ENCODE measurements at places on chromosomes 2 and 18.
A peak's percentile ranks its signal among the peaks of the same experiment; 100 is the strongest.

- DNase-seq, result no peak
Measured at GRCh38 chr2:181857483-181857882, 34.0 kb upstream of the ITPRID2 start.

DNA sequence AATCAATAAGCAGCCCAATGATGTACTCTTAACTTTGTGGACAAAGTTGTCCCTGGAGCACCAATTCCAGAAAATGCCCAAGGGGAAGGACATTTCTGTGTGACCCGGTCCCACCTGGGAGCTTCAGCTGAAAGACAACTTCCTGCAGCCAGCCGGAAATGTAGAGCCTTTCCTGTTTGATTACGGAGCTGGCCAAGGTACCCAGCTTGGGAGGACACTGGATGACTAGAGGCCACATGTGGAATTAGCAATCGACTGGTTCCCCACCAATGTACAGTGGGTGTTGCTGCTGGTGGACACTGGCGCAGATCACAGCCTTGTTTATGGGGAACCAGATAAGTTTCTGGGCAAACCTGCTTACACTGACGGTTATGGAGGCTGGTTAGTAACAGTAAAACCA, 53.0 kb upstream of the ZC3H15 start:
- no peak for DNase-seq

- DNase-seq, result no peak
Measured at GRCh38 chr2:205688417-205689200, 6.3 kb downstream of the NRP2 start.

DNA sequence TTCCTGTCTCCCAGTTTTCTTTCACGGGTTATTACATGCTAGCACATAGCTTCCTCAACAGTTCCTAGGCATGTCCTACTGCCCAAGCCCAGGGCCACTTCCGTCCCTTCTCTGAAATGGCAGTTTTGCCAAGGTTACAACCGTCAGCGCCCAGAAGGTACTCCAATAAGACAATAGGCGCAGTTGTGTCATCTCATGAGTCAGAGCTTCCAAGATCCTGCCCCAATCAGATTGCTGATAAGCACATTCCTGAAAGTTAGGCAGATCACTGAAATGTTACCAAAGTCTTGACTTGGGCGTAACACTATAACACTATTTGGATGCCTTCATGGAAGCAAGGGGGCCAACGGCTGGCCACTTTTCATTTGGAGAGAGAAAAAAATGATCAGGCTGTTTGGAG, 34.2 kb downstream of the GKN2 start:
- DNase-seq, result no peak

GRCh38 chr2:42999391-42999841, 207.0 kb upstream of the HAAO start:
- peak; percentile 67 for DNase-seq

- no peak for DNase-seq
Measured at GRCh38 chr18:56799756-56800155, 148.6 kb downstream of the WDR7 start.

DNA sequence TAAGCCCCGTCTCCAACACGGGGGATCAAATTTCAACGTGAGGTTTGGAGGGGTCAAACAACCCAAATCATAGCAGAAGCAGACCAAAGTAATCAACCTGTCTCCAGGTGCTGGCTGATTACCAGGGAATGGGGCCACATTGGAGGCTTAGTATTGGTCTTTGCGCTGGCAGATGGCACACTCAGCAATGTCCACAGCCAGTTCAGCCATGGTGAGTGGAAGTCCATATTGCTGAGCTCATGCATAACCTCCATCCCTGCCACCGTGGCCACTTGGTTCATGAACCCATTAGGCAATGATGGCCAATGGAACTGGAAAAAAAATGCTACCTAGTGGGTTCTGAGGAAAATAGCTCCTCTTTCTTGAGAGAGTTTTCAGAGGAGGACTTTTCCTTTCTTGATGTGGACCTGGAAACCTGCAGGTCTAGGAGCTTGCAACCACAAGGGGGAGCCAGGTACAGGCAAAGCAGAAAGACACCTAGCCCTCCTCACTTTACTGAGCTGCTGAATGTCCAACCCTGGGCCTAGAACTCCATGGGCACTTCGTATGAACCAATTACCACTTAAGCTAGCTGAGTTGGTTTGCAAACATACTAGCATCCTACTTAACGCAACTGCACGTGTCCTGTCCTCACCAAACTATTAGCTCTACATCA, 128.0 kb upstream of the GYPC start:
- no peak for DNase-seq

- no peak for DNase-seq
Measured at GRCh38 chr2:230809677-230810251, 55.0 kb upstream of the ITM2C start.

DNA sequence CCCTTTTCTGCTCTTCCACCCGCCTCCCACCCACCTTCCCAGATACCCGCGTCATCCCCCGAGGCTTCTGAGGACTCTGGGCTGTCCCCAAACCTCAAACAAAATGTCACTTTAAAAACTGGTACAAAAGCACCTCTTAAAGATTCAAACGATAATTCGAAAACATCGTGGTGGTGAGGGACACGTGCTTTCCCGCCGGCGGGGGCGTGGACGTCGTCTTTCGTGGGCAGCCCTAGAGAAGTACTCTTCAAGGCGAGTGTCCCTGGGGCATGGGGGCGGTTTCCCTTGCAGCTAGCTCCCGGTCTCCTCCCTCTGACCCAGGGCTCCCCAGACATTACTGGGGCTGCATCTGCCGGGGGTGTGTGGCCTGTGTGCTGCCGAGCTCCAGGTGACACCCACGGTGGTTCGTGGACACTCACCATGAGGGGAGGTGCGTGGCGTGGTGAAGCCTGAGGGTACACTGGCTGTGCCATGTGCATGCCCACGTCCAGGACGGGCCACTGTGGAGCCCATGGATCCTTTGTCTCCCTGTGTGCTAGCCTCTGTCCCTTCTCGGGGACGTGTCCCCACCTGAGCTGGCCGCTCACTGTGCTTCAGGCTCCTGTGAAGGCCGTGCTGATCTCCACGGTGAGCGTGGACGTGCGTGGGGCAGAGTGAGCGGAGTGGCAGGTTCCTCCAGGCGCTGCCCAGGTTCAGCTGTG, 117.8 kb downstream of the NFATC1 start:
- no peak for DNase-seq

DNA sequence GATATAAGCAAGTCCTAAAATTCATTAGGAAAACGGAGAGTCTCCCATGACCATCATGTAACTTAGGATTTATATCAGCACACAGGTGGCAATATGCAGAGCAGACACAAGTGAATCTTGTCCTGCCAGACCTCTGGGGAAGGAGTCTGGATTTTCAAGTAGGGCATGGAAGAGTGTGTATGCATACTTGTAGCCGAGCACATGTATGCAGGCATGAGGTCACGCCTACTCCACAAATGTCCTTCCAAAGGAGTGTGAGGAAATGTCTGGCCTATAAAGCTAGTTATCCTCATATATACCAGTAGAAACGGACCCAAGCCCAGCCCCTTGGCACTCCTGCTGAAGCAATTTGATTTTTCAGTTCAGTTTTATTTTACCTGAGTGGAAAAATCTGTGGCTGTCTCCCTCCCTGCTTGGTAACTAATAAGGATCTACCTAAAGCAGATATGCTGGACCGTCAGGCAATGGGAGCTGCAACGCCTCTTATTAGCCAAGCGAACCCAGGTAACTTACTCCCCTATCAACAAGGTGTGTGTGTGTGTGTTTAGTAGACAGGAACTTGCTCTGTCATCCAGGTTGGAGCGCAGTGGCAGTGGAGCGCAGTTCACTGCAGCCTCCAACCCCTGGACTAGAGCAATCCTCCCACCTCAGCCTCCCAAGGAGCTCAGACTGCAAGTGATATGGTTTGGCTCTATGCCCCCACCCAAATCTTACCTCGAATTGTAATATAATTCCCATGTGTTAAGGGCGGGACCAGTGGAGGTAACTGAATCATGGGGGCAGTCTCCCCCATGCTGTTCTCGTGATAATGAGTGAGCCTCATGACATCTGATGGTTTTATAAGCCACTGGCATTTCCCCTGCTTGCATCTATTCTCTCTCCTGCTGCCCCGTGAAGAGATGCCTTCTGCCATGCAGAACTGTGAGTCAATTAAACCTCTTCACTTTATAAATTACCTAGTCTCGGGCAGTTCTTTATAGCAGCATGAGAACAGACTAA, 2.8 kb downstream of the STAT1 start:
- no peak for DNase-seq

DNA sequence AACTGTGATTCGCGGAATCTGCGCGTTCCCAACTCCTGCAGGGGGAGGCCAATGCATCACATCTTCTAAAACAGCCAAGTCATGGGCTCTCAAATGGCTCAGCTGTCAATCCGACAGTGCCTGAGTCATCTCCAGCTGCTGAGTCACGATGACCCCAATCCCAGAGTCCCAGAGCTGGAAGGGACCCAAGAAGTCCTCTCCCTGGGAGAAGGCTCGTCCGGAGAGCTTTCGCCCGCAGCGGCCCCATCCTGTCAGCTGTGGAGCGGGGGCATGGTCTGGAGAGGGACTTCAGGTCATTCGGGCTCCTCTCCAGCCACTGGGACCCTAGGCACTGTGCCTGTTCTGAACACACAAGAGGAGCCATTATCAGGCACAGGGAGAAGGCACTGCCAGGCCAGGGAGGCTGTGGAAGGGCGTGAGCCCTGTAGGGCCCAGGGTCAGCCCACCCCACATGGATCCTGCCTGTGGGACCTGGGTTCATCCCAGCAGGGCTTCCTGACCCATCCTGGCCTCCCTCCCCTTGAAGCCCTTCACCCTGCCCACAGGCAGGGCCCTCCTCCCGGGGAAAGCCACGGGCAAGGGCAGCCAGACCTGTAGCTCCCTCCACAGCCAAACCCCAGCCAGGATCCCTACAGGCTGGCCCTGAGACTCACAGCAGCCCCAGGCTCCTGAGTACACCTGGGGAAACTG, 47.6 kb upstream of the GPC1 start:
- no peak for DNase-seq

DNA sequence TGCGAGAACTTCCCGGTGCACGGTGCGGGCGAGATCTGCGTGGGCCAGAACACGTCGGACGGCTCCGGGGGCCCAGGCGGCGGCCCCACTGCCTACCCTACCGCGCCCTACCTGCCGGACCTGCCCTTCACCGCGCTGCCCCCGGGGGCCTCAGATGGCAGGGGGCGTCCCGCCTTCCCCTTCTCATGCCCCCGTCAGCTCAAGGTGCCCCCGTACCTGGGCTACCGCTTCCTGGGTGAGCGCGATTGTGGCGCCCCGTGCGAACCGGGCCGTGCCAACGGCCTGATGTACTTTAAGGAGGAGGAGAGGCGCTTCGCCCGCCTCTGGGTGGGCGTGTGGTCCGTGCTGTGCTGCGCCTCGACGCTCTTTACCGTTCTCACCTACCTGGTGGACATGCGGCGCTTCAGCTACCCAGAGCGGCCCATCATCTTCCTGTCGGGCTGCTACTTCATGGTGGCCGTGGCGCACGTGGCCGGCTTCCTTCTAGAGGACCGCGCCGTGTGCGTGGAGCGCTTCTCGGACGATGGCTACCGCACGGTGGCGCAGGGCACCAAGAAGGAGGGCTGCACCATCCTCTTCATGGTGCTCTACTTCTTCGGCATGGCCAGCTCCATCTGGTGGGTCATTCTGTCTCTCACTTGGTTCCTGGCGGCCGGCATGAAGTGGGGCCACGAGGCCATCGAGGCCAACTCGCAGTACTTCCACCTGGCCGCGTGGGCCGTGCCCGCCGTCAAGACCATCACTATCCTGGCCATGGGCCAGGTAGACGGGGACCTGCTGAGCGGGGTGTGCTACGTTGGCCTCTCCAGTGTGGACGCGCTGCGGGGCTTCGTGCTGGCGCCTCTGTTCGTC, 1.7 kb downstream of the FZD7 start:
- DNase-seq, result no peak

DNA sequence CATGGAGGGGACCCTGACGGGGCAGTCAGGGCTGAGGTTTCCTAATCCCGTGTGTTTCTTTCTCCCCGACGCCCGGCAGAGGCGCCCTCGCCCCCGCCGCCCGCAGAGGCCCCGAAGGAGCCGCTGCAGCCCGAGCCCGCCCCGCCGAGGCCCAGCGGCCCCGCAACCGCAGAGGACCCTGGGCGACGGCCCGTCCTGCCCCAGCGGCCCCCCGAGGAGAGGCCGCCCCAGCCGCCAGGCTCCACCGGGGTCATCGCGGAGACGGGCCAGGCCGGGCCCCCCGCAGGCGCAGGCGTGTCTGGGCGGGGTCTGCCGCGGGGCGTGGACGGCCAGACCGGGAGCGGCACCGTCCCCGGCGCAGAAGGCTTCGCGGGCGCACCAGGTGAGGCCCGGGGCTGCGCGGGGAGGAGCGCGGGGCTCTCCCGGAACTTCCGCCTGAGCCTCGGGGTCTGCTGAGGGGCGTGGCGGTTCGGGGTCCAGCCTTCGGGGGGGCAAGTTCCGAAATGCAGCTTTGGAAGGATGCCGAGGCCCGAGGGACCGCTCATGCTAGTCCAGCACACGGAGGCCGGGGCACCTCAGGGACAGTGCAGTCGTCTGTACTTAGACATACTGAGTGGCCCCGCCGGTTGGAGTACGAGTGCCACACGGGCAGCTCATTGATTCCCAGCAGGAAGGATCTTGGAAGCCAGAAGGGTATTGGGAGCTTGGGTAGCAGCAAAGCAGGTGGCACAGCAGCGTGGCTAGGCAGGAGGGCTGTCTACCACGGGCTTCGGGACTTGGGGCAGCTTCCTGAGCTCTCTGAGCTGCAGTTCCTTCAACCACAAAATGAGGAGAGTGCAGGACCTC, 60.1 kb downstream of the EMILIN2 start:
- no peak for DNase-seq

DNA sequence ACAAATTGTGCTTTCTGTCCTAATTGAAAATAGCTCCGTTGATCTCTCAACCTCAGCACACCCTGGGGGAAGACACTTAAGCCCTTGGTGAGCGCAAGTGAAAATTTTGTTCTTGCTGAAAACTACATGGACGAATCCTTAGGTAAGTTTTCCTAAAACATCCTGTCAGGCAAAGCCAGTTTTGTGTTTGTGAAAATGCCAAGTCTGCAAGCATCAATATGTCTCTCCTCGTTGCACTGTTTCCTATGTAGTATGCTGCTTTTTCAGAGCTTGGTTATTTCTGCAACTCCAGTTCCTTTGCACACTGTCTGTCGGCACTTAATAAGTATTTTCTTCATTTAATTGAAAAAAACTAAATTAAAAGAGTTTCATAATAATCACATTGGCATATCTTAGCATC, 146.9 kb upstream of the POU3F3 start:
- no peak for DNase-seq

- no peak for DNase-seq
Measured at GRCh38 chr18:52160636-52161035, 179.4 kb upstream of the DCC start.

DNA sequence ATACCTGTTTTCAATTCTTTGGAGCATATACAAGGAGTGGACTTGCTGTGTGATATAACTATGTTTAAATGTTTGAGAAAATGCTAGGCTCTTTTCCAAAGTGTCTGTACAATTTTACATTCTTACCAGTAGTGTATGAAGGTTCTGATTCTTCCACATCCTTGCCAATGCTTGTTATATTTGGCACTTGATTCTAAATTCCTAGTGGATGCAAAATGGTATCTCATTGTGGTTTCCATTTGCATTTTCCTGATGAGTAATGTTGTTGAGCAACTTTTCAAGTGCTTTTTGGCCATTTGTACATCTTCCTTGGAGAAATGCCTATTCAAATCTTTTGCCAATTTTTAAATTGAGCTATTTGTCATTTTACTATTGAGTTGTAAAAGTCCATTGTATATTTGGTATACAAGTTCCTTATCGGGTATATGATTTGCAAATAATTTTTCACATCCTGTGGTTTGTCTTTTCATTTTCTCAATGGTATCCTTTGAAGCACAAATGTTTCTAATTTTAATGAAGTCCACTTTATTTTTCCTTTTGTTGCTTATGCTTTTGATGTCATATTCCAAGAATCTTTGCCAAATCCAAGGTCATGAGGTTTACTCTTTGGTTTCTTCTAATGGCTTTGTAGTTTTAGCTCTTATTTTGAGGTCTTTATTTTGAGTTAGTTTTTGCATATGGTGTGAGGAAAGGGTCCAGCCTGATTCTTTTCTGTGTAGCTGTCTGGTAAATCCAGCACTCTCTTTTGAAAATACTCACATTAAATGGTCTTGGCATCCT, 33.2 kb upstream of the CWC22 start:
- no peak for DNase-seq

All from NCI-H187 treated with DMSO at 0.1 percent for 48 hours (cell line).